ENCODE measurements at places on chromosomes 5 and 9. TPM values are rescaled to one million over a fixed set of nuclear protein-coding genes. Genes with fewer than 3 reads are reported as not detected.

The CD74 gene
- total RNA-seq = 1,759 TPM

The GMCL2 gene
- total RNA-seq = not detected

The BTNL8 gene
- total RNA-seq = not detected

The ADAMTSL1 gene
- not detected for total RNA-seq

The NFIB gene
- 24.5 TPM for total RNA-seq

The ZNF483 gene
- 3.2 TPM for total RNA-seq

DNA sequence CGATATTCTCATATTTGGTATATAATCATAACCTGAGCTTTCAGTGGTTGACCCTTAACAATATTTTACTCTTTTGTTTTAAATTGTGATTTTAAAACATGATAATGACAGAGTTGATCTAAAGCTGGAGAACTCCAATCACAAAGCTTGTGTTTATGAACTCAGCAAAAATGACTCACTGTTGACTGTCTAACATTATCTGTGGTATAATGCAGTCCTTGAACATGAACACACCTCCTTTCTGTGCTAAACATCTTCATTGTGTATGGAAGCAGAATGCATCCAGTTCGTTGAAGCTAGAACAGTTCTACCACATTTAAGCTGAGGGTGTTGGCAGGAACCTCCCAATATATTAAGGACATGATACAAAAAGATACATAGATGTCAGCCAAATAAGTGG lies 1030.2 kb upstream of the SEMA6A start:
- no peak for DNase-seq

GRCh38 chr9:33135470-33135958 lies 31.6 kb downstream of the B4GALT1 start:
- DNase-seq = no peak

- peak; percentile 19 for DNase-seq
Observed at GRCh38 chr5:90421136-90421535, 11.6 kb upstream of the CETN3 start.

DNA sequence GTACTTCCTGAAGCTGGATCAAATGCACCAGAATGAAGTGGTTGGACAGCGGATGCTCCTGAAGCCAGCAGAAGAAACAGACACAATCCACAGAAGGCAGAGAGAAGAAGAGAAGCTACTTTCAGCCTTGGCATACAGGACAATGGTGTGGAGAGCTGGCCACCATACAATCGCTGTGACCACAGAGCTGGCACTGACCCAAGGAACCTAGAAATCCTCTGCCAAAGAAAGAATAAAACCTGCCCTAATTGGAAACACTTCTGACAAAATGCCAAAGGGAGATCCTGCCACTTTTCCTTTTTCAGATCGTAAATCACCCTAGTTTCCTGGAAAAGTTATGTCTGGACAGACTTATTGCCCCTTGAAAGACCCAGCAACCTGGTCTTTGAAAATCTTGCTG lies 77.8 kb downstream of the BAAT start:
- no peak for DNase-seq

GRCh38 chr9:131234799-131235479 lies 41.4 kb downstream of the FAM78A start:
- DNase-seq = no peak

DNA sequence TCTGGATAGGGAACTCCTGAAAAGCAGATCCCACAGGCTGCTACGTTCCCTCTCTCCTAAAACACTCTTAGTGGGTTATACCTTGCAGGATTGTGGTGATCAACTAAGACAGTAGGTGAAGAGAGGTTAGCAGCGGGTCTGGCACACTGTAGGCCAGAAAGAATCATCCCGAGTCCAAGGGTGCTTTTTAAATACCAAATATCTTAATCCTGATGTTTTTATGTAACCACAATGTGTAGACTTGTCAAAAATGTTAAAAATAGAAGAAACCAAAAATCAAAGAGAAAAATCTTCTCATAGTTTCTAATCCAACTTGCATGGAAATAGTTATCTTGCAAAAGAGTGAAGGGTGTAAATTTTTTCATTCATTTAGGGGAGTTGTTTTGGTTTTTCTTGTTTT lies 52.3 kb upstream of the IFNK start:
- DNase-seq = no peak

- DNase-seq = no peak
Observed at GRCh38 chr5:6302684-6303083, 75.7 kb downstream of the MED10 start.

GRCh38 chr9:137215196-137215986 lies 6.6 kb downstream of the RNF208 start:
- DNase-seq = no peak

GRCh38 chr9:94718936-94719335 lies 7.6 kb upstream of the AOPEP start:
- DNase-seq = no peak

DNA sequence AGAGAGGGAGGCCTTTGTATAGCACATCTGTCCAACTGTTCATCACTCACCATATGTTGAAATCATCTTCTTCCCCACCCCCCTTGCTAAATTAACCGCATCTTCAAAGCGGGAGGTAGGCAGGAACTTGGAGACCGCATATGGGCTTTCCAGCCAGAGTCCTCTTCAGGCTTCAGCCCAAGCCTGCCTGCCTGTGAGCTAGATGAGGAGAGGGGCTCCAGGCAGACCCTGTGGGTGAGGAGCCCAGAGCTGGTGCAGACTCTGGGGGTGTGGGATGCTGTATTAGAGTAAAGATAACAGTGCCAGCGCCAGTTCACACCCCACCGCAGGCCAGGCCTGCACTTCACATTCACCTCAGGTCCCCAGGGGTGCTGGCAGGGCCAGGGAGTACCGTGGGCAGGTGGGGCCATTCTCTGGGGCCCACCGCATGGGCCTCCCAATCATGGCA lies 16.2 kb downstream of the PRRC2B start:
- no peak for DNase-seq

- no peak for DNase-seq
Observed at GRCh38 chr5:132069561-132069960, 4.0 kb upstream of the CSF2 start.

DNA sequence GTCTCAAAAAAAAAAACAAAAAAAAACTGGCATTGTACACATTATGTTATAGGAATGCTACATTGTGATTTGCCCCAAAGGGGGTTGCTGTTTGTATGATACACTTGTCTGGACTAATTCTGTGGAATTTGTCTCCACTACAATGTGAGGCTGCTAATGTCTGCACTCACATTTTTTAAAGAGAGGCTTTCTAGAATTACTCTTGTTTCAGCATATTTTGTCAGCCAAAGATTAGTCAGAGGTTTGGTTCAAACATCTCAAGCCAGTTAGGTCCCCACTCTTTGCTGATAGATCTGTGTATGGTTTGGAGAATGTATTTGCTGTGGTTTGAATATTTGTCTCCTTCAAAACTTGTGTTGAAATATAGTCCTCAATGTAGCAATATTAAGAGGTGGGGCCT lies 59.3 kb upstream of the ZNF169 start:
- DNase-seq = no peak

DNA sequence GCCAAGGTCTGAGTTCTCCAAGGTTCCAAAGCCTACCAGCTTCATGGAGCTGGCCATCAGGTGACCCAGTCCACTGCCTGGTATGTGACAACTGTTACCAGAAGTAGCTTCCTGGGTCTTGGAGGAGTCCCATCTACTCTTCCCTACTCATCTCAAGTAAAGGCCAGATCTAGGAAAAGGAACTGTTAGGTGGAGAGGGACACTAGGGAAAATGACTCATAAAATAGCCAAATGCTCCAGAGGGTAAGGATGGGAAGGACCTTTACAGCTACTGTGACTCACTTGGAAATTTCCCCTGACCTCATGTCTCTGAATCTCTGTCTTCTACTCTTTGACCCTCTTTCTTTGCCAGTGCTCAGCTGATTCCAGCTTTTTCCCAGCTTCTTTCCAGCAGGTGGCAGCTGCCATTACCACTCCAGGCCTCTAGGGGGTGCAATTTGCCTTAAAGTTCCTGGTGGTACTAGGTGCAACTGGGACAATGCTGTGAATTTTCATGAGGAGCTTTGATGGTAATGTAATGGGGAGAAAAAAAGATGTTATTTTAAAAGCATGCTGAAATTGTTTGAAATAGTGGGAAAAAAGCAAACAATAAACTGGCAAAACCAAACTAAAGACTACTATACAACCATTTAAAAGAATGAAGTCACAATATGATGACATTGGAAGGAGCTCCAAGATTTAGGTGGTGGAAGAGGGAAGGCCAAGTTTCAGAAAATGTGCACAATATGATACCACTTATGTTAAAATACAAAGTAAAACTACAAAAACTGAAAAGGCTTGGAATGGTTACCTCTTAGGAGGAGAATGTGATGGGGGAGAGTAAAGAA lies 27.1 kb upstream of the MYORG start:
- DNase-seq = peak; percentile 65

- DNase-seq = peak; percentile 62
Observed at GRCh38 chr5:111853748-111854147, 96.8 kb upstream of the NREP start.

- DNase-seq = no peak
Observed at GRCh38 chr5:147586832-147587231, 77.0 kb upstream of the DPYSL3 start.

DNA sequence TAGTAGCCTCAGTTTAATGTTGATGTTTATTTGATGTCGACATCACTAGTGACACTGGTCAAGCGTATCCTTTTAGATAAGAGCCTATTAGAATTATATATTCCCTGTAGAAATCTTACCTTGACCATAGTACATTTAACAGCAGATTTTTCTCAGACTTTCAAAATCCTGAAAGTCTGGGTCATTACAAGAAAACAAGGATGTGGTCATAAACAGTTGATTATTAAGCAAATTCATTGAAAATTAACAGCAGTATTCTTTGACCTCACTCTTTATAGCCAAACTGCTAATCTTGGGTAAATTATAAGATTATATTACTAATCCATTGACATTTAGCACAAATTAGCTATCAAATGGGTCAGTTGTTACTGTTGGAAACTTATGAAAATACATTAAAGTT lies 83.4 kb downstream of the GHR start:
- no peak for DNase-seq

Data from OCI-LY7 (cell line).